ENCODE measurements at places on chromosomes 5 and 9.

GRCh38 chr9:114365194-114365593 is 22.6 kb downstream of the AKNA start:
- DNase-seq, result no peak

DNA sequence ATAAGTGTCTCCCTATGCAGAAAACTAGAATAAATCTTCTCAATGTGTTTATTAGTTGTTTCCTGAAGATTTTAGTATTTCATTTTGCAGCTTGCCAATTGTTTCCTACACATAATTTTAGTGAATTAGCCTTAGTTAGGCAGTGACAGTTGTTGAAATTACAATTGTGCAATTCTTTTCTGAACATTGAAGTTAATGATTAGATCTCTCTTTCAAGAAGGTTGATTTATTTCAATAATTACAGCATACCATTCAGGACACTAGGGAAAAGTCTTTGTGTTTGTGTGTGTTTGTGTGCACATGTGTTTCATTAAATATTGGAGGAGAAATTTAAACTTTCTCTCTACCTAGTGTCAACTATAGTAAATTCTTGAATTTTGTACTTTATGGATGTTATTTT is 199.6 kb upstream of the MPDZ start:
- DNase-seq, result no peak

GRCh38 chr9:125239631-125240597 is 1.2 kb downstream of the HSPA5 start:
- no peak for DNase-seq

DNA sequence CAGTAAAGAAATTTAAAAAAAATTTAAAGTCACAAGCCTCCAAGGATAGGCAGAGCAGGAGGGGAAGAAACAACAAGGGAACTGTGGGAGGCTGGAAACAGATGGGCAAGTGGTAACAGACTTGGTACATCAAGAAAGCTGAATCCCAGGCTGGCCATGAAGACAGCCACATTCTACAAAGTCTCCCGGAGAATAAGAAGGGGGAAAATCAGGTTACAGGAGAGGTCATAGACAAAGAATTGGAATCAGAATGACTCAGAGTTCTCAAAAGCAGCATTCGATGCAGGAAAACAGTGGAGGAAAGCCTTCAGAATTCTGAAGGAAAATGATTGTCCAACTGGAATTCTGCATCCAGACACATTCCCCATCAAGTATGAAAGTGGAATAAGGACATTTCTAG is 129.7 kb downstream of the ADAMTS2 start:
- DNase-seq, result no peak

- no peak for DNase-seq
Observed at GRCh38 chr9:97046228-97046627, 7.3 kb upstream of the CTSV start.

DNA sequence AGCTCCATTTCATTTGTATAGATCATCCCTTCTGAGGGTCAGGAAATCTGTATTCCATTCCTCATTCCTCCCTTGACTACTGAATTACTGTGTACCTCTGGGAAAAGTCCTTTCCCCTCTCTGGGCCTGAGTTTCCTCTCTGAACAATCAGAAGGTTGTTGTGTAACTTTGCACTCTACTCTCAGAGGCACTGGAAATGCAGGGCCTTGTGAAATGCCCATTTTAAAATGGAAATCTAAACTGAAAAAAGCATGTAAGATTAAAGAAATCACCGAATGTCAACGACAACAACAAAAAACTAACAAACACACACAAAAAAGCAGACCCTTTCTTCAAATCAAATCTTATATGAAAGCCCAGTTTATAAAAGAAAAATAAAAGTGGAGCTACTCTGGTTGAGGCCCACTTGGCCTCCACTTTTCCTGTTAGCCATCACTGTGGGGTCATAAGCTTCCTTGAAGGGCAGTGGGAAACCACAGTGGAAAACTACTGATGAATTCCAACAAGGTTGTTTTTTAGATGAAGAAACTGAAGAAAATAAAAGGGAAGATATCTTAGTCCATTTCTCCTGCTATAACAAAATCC is 21.6 kb upstream of the GRPEL2 start:
- DNase-seq, result no peak

- no peak for DNase-seq
Observed at GRCh38 chr9:91360551-91361290, 997 bp downstream of the AUH start.

DNA sequence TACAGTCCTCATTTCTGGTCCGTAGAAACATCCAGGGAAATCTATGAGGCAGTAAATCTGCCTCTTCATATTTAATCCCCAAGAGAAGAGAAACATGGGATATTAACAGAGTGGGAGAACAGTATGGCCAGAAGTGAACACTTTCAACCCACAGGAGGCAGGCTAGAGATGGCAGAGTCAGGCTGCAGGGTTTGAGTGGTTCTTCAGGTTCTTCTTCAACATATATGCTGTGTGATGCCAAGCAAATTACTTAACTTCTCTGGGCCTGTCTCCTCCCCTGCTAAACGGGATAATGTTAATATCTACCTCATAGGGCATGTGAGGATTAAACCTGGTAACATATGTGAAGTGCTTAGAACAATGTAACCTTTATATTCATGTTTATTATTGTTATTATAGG is 321.8 kb downstream of the PSAT1 start:
- no peak for DNase-seq
